SHP77 treated with DMSO at 0.1 percent for 48 hours (cell line): ENCODE measurements at places on chromosomes 13 and 19.

GRCh38 chr13:41678249-41678648, 220.9 kb downstream of the RGCC start:
- no peak for DNase-seq

DNA sequence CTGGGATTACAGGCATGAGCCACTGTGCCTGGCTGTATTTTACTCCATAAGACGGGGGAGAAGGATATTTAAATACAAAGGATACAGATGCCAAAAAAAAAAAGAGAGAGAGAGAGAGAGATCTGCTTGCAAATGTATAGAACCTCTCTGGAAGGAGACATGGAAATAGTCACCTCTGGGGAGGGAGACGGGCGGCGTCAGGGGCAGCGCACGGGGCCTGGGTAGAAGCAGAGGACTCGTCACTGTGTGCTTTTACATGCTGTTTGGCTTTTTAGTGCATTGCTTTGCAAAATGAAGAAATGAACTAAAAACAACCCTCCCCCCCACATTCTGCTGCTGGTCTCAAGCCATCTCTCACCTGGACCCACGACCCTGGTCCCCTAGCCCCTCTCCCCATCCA, 4.8 kb upstream of the ZNF653 start:
- DNase-seq, result no peak

DNA sequence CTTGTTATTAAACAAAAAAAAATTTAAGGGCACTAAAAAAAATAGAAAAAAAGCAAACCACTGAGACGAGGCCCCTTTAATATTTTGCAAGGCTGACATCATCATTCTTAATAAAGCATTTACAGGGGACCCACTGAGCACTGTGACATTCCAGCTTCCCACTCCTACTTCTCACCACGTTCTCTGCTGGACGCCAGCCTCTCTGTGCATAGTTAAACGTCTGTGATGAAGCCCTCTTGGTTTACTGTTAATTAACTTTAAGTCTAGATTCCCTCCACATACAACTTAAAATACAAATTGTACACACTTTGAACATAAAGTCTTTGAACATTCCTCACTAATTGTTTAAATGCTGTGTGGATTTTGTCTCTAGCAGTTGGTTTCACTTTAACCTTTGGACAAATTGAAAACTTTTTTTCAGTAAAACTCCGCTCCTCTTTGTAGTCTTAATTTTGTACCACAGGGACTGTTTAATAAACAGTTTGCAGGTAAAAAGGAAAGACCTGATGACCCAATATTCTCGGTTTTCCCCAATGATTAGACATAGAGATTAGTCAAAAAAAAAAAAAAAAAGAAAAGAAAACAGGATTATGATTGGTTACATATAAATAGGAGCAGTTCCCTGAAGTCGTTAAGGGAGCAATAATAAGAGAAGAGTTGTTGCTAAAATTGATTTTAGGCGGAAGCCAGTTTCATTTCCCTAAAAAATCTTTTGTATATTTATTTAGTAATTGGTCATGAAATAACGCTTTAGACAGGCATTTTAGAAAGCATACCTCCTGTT, 219.8 kb downstream of the MZT1 start:
- DNase-seq, result no peak

DNA sequence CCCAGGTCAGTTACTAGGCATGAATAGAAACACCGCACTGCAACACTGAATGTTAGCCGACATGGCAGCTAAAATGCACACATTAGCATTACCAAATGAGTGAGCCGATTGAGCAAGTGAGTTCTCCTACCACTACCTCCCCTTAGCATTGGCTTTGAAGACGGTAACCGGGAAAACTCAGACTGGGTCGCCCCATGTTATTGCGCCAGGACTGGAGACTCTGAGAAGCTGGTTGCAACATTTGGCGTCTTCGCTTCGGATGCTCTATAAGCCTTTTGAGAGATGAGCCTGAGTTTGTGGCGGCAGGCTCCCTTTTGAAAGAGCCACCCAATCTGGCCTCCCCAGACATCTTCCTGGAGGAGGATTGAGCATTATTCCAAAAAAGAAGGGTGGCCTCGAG, 68.5 kb upstream of the POMP start:
- no peak for DNase-seq

GRCh38 chr19:28169168-28169887, 1043.6 kb downstream of the UQCRFS1 start:
- no peak for DNase-seq

DNA sequence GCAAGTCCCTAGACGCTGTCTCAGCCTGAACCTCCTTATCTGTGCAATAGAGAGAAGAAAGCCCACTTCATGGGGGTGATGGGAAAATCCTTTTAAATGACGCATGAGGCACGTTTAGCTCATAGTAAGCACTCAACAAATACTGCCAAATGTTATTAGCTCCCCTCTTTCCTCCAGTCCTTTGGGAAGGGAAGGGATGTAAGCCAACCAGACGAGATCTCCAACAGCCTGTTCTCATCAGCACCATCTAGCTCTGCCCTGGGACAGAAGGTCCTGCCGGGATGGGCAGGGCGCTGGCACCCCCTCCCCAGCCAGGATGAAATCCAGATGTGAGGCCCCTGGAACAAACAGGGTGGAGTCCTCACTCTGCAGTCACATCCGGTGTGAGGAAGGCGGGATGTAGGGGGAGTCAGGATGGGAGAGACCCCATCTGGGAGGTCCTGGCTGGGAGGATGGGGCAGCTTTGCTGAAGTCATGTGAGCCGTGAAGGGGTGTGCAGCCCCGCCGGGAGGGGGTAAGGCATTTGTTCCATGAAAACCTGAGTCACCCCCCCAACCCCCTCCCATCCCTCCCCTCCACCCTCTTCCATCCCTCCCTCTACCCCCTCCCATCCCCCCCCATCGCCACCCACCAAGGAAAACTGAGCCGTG, 4.6 kb downstream of the S1PR2 start:
- no peak for DNase-seq

- no peak for DNase-seq
Measured at GRCh38 chr13:36879218-36879938, 40.7 kb downstream of the SMAD9 start.

GRCh38 chr19:18220632-18221275, 5.5 kb downstream of the PDE4C start:
- DNase-seq, result no peak

DNA sequence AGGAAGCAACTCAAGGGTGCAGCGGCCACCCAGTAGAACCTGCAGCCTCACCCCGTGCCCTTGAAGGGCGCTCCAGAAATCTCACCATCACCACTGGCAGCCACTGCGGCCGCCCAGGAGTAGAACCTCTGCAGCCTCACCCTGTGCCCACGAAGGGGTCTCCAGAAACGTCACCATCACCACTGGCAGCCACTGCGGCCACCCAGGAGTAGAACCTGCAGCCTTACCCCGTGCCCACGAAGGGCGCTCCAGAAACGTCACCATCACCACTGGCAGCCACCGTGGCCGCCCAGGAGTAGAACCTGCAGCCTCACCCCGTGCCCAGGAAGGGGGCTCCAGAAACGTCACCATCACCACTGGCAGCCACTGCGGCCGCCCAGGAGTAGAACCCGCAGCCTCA, 336.0 kb downstream of the TEX29 start:
- DNase-seq, result no peak

GRCh38 chr19:50557009-50557613, 11.1 kb downstream of the LRRC4B start:
- DNase-seq, result no peak

DNA sequence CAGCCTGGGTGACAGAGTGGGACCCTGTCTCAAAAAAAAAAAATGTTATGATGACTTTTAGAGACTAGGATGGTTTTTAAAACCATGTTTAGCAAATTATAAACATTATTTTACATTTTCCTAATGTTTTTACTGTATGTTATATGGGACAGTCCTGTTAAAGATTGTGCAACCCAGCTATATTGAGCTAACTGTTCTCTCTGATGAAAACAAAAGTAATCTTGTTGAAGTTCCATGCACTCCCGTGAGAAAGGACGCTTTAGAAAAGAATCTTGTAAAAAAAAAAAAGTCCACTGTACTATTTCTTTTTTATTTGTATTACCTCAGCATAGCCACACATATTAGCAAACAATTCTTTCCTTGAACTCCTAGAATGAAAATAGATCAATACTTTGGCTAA, 451.2 kb downstream of the DCT start:
- no peak for DNase-seq

- DNase-seq, result no peak
Measured at GRCh38 chr13:66509175-66509574, 721.0 kb downstream of the PCDH9 start.

GRCh38 chr19:5434351-5434917, 20.8 kb upstream of the ZNRF4 start:
- DNase-seq, result no peak

DNA sequence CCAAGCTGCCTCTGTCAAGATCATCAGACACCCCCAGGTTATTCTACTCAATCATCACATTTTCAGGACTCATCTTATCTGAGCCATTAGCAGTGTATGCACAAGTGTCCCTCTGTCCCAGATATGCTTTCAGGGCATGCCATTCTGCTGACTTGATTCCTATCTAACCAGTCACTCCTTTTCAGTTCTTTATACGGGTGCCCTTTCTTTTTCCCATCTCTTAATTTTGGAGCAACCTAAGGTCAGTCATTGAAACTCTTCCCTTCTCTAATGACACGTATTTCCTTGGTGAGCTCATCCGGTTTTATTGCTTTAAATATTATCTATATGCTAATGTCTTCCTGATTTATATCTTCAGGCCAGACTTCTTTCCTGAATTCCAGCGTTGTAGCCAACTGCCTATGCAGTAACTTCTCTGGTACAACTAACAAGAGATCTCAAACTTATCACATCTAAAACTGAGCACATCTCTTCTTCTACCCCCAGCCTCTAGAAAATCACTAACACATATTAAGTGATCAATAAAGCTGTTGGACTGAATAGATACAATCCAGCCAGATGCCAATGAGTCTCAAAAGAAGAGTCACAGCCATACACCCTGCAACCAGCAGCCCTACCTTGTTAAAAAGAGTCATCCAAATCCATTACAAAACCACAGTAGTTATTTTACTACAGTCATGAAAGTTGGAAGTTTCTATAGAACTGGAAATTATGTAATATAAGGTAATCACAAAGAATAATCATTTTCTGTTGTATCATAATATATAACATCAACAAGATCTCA, 58.8 kb downstream of the DCLK1 start:
- DNase-seq, result no peak

DNA sequence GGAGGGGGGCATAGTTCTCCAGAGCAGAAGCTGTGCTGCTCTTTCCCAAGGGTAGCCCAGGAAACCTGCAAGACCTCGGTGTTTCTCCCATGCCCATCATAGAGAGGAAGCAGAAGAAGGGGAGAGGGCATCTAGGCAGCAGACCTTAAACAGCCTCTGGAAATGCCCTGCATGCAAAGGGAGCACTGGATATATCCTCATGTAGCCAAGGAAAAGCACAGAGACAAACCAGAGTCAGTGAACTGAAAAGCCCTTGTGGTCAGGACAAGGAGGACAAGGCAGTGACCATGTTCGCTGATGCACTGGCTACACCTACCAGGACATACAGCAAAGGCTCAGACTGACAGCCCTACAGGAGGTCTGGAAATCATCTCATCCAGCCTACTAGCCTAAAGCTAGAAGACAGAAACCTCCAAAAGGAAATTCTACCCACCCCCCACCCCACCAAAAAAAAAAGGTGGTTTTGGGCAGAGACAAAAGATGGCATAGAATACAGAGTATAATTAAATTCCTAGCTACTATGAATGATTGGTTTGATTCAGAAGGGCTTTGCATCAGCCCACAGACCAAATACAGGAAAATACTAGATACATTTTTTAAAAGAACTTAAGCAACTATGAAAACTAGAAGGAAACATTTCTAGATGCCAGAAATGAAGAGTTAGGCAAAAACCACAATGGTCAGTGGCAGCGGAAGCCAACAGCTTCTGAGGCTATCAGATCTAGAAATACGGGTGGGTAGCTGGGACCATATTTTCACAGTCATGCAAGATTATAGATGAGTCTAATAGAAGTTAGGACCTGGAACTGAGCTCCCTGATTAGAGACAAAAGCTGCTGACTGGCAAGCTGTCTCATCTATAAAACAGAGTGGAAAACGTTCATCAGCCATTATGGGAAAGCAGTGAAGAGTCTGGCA, 4.4 kb upstream of the TBC1D4 start:
- DNase-seq, result no peak

DNA sequence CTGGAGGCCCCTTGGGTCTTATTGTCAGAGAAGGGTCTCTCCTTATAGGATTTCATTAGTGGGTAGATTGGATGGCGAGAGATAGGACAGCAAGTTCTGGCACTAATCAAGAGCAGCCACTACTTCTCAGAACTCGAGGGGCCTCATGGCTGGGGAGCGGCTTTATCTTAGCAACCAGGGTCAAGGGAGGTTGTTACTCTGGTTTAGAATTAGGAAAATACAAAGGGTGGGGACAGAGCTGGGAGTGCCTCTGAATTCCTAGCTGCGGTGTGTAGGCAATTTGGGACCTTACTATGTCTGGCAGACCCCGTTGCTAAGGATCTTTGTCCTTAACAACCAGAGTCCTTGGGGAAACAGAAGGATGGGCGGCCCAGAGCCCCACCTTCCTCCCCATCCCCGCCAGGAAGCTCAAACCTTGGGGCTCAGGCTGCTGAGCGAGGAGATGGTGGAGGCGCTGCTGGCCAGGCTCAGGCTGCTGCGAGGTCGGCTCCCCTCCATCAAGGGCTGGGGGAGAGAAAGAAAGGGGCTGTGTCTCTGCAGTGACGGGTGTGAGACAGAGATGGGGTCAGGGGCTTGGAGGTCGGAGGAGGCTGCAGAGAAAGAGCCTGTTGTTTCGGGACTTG, 1.2 kb downstream of the PLEKHA4 start:
- no peak for DNase-seq

GRCh38 chr13:64505336-64505910, 2724.7 kb downstream of the PCDH9 start:
- no peak for DNase-seq

DNA sequence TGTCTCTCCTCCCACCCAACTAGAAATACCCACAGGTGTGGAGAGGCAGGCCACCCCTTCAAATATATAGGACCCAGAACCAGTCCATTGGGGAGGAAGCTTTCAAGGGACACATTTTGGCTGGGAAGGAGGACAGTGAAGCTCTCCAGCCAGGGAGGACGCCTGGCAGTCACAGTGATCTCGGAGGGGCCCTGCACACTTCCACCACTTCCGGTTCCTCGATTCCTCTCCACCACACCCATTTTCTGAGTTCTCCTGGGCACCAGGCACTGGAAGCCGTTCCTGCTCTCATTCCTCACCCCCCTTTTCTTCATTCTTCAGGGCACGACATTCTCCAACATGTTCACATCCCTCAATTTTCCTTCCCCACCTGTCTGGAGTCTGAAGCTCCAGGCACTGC, 30.4 kb upstream of the CEACAM21 start:
- DNase-seq, result no peak

GRCh38 chr19:11375143-11375948, 880 bp downstream of the SWSAP1 start:
- peak; percentile 32 for DNase-seq

DNA sequence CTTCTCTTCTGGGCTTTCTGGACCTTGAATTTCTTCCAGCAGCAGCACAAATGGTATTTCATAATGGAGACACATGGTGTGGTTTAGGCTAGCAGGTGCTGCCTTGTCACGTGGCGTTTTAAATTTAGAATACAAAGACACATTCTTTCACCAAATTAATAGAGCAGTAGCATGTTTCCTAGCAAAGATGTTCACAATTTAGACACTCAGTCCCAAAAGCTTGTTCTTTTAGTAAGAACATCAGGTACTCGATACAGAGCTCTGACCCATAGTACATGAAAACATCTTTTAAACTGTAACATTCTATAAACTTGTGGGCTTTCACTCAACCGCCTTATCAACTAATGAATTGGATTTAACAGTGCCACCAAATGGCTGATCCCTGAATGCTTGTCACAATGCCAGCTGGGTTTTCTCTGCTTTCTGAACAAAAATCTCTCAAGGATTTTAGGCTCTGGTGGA, 290.1 kb downstream of the DCLK1 start:
- DNase-seq, result no peak
